ENCODE measurements at places on chromosomes 11 and 22.

GRCh38 chr11:92224407-92225124 is at the start of gene FAT3:
Gene FAT3, plus strand, starts transcription at chr11:92224818. Its CDS starts 127,295 bp downstream, at chr11:92352113.
- DNase-seq = no peak

DNA sequence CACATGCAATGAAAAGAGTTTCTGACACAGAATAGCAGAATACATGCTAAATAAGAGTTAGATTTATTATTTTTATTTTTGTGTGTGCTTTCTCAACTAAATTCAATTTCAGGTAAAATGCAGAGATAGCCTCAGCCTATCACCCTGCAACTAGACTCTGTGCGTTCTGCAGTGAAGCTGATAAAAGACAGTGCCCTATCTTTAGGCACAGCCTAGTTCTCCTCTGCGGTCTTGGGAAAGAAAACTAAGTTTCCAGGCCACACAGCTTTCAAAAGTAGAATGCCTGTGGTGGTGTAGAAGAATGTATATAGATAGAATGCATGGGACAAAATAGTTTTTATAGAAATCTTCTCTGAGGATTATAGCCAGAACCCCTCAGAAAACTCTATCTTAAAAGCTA is 12.0 kb upstream of the MMP1 start:
- DNase-seq = no peak

- no peak for DNase-seq
Observed at GRCh38 chr11:96337541-96338431, 5.2 kb downstream of the MAML2 start.

DNA sequence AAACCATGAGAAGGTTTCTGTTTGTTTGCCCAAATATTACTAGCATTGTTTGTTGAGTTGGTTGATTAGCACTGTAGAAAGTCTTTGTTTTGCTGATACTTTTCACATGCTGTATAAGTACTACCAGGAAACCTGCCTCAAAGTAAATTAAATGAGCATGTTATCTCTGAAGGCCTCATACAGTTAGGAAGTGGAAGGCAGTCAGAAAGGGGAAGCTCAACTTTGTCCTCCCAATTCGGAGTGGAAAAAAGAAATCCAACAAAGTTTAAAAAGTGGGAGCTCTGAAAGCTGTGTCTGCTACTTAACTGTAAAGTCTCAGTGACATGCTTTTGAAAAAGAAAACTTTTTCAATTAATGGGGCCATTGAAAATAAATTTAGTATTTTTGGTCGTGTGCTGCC is 188.3 kb upstream of the BLID start:
- DNase-seq = no peak

- no peak for DNase-seq
Observed at GRCh38 chr11:75261902-75262361, 21.4 kb downstream of the TPBGL start.

- no peak for DNase-seq
Observed at GRCh38 chr11:70324376-70325115, 54.1 kb downstream of the PPFIA1 start.
